HS-5 (cell line): ENCODE measurements at places on chromosomes 11 and 22.

- no peak for DNase-seq
These were observed 87.4 kb downstream of the DLG2 start for GRCh38 chr11:85539740-85540139.

DNA sequence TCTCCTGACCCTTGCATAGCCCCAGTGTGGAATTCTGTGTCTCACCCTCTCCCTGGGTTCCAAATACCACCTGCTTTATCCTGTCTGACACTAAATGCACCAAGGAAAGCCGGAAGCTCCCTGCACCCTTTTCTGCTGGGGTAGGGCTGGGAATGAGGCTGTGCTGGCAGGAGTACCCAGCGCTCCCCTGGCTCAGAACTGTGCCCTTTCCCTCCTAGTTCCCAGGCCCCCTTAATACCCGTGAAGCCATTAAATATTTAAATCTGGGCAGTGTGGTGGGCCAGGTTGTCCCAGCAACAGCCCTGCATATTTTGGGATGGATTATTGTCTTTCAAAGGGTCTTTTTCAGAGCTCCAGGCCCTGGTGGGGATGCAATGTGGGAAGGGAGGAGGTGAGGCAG lies 63.0 kb downstream of the TP53I11 start:
- no peak for DNase-seq

GRCh38 chr11:69864686-69865661 lies 45.8 kb upstream of the FGF3 start:
- DNase-seq, result no peak

- DNase-seq, result no peak
These were observed 31.0 kb upstream of the HSD17B12 start for GRCh38 chr11:43649501-43649900.

GRCh38 chr11:120525261-120526171 lies 14.0 kb downstream of the GRIK4 start:
- no peak for DNase-seq

GRCh38 chr11:16924826-16925560 lies 89.2 kb downstream of the PLEKHA7 start:
- no peak for DNase-seq

DNA sequence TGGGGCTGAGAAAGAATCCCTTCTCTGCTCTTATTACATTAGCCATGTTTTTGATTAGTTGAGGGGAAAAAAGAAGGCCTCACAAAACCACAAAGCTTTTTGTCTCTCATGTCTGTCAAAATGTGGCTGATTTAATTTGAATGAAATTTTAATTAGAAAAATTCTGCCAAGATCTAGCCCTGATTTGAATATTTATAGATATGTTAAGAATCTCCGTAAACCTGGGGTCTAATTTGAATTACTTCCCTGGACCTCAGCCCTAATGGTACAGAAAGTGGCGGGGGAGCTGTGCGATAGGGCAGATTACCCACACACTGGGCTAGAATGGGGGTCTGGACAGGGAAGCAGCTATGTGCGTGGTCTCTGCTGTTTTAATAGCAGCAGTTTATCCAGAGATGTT lies 141.3 kb upstream of the TTC12 start:
- no peak for DNase-seq

GRCh38 chr22:37186228-37186996 lies 1.6 kb downstream of the C1QTNF6 start:
- no peak for DNase-seq

DNA sequence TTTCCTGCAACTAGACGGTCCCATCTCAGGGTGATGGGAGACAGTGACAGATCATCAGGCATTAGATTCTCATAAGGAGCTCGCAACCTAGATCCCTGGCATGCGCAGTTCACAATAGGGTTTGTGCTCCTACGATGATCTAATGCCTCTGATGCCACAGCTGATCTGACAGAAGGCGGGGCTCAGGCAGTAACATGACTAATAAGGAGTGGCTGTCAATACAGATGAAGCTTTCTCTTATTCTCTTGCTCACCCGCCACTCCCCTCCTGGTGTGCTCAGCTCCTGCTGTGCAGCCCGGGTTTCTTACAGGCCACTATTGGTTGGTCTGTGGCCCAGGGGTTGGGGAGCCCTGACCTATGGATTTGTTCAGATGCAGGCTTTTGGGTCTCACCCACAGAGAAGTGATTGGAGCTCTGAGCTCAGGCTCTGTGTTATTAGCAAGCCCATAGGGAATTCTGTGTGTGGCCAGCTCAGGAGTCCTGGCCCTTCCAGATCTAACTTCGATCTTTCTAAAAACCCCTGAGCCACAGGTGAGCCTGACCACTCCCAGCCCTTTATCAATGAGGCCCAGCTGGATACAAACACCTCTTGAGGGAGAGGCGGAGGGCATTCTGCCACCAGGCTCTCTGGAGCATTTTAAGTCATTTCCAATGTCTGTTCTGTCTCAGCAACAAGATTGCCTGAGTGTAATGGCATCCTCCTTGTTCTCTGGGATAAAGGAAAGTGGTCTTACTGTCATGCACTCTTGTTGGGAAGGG lies 351.8 kb downstream of the BUD13 start:
- no peak for DNase-seq

DNA sequence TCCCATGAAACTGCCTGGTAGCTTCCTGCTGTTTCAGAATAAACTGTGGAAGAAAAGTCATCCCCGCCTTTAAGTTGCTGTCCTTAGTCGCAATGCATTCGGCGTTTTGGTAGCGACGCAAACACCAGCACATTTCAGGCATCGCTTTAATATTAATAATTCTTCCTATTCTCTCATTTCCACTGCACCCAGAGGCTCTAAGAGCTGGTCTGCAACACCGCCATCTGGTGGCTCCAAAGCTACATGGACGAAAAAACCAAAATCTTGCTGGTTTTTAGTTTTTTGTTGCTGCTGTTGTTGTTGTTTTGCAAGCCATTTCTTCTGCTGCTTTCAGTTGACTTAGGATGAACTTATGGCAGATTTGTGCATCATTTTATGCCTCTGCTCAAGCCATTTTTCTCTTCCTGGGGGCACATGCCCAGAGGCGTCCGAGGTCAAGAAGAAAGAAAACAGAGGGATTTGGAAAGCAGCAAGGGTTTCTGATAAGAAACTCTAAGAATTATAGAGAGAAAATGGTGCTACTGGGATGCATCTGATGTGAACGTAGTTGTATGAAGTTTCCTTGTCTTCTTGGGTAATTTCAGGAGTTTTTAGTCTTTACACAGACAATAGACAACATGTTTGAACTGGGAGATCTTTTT lies 345.4 kb upstream of the KIRREL3 start:
- peak; percentile 9 for DNase-seq

DNA sequence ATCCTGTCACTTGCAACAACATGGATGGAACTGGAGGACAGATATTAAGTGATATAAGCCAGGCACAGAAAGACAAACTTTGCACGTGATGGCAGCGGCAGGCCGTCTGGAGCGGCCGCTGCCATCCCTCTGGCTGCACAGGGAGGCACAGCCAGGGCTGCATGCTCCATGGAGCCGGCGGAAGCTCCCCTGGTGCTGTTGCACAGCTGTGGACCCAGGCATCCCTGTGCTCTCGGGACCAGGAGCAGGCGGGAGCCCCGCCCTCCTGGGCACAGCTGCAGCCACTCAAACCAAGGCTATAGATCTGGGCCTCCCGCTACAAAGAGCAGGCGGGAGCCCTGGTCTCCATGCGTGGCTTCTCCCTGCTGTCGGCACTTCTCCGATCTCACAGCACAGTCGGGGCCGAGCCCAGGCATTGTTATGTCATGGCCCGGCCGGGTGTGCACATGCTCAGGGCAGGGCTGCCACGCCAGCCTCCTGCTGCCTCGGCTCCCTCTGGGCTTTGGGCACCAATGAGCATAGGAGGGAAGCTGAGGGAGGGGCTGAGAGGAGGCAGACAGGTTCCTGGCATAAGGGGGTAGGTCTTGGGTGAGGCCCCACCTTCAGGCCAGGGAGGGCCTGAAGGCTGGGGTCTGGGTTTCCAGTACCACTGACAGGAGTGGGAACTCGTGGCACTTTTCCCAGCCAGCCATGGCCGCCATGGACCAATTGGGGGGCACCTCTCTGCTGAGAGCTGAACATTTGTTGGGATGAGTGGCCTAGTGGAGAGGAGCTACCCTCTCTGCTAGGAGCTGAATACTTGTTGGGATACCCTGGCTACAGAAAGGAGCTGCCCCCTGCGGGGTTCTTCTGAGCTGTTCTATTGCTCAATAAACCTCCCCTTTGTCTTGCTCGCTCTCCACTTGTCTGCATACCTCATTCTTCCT lies 16.7 kb downstream of the RRP8 start:
- no peak for DNase-seq

GRCh38 chr11:76859708-76860227 lies 950 bp upstream of the ACER3 start:
- DNase-seq, result no peak

- DNase-seq, result no peak
These were observed 14.6 kb downstream of the PHLDA2 start for GRCh38 chr11:2914455-2915195.

DNA sequence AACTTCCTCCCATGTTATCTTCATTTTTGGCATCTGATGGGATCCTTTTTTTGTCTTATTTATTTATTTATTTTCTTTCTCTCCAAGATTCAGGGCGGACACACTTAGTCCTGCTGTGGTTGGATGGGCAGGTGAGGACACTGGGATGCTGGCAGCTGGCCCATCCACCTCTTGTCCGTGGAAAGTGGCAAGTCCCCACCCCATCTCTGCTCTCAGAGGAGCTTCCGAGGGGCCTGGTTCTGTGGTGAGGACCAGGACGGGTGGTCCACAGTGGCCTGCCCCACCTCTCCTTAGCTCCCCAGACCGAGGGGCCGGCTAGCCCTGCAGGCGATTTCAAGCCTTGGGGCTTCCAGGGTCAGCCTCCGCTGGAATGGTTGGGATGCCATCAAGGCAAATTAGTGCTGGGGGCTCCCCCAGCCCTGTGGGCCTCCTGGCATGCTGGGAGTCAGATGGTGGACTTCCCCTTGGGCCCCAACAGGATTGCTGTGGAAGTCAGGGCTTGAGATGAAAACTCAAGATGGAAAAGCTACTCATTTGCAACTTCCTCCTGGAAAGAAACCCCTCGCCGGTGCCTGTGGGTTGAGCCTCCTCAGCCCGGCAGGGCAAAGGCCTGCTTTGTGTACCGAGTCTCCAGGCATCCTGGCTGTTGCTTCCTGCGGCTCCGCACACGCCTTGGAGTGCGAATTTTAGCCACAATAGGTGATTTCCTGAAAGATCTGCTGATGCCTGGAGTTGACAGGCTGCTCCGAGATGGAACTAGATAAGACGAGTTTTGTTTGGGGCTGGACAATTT lies 31.2 kb upstream of the LINC01488 start:
- DNase-seq, result no peak

DNA sequence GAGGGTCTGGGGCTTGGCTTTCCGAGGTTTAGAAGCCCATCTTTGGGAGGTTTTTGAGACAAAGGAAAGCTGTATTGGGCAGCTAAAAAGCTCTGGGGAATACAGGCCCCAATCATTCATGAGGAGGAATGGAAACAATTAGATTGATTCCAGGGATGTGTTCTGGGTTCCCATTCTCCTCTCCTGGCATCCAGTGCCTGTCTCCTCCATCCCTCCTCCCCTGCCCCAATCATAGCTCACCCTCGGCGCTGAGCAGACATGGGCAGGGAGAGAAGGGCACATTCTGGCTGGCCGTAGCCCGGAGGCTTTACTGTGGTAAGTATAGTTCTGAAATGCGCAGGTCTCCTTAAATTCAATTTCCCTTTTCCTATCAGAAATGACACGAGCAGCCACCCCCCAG lies 42.4 kb downstream of the ABTB2 start:
- no peak for DNase-seq

DNA sequence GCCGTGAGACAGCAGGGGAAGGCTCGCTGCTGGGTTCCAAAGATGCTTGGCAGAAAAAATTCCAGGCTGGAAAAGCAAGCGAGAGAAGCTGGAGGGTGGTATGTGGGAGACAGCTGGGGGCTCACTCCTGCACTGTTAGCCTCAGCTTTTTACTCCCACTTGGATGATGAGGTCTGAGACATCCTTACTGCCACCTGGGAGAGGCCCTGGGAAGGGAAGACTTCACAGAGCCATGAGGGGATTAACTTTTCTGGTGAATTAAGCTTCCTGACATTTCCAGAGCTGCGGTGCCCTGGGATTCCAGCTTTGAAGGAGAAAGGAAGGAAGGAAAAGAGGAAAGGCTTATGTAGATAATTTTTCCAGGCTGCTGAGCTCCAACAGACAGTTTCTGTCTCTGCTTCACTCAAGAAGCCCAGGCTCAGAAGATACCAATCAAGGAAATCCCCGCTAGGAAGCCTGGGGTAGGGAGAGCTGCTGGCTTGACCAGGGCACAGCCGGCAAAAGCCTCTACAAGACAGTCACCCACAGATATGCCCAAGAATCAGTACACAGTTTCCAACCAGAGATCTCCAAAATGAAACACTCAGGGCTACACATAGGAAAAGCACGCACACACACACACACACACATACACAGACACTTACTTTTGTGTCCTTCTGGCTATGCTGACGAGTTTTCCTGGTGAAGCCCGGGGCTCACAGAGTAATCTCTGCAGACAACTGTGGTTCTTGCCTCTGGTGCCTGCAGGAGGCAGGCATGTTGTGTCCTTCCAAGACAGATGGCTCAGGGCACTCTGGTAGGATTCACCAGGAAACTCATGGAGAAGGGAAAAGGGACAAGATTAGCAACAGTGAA lies 907 bp downstream of the MCHR1 start:
- no peak for DNase-seq

- DNase-seq, result no peak
These were observed 3.9 kb downstream of the CHST1 start for GRCh38 chr11:45661439-45662055.

GRCh38 chr11:19874266-19874665 lies 161.6 kb downstream of the NAV2 start:
- no peak for DNase-seq

DNA sequence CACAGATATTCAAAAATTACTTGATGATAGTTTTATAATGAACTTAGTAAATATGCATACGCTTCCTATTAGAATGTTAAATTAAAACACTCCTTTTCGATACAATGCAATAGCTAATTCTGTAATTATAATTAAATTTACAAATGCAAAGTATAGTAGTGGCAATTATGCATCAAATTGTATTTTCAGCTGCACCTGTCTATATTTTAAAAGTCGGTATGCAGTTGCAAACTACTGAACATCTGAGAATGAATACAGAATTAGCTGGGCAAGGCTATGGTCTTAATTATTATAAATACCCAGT lies 110.4 kb upstream of the ARHGAP42 start:
- DNase-seq, result no peak

DNA sequence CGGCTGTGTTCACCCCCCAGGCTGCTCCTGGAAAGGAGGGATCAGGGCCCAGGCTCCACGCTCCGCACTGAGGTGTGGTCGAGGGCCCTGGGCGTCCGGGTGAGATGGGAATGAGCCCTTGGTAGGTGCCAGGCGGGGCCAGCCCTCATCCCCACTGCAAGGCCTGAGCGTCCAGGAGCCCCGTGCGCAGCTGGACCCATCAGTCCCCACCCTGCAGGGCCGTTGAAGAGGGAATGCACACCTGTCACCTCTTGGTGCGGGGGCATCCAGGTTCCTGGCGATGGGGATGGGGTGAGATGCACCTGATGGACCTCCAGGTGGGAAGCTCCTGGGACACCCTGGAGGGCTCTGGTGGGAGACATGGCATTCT lies 72.2 kb downstream of the KCNQ1 start:
- DNase-seq, result no peak
